ENCODE measurements at places on chromosomes 13 and 19. TPM values are rescaled to one million over a fixed set of nuclear protein-coding genes. Genes with fewer than 3 reads are reported as not detected.

DNA sequence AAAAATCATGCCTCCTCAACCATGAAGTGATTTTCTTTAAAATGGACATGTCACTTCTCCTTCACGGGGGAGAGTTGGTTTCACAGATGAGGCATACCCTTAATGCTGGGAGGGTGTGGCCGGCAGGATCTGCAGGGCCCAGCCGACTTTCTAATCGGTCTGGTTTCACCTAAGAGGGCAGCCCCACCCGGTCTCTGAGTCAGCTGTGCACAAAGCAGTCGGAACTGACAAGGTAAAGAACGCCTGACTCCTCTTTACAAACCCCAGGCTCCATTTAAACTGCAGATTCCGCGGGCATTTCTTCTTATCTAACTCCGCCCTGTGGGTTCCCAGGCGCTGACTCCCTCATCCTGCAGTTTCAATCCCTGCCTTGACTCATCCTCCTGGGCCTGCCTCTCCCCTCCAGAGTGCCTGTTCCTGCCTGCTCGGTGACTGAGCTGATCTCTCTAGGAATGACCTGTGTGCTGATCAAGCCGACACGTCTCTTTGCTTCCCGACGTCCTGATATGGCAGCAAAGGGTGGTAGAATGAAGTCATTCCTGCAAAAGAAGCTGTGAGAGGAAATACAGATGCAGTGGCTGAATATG, 63.4 kb downstream of the EFNB2 start:
- H3K4me1 ChIP-seq: peaks cover 32% of the 10 kb centered on the region
- no peaks in the 10 kb centered on the region for H3K27me3 ChIP-seq
- H3K4me3 ChIP-seq: no peak overlapping the region
- H3K36me3 ChIP-seq: no peaks in the 10 kb centered on the region
- H3K27ac ChIP-seq: peak overlapping the region; percentile 55

The ATP7B gene
- 47.4 TPM for polyA plus RNA-seq

DNA sequence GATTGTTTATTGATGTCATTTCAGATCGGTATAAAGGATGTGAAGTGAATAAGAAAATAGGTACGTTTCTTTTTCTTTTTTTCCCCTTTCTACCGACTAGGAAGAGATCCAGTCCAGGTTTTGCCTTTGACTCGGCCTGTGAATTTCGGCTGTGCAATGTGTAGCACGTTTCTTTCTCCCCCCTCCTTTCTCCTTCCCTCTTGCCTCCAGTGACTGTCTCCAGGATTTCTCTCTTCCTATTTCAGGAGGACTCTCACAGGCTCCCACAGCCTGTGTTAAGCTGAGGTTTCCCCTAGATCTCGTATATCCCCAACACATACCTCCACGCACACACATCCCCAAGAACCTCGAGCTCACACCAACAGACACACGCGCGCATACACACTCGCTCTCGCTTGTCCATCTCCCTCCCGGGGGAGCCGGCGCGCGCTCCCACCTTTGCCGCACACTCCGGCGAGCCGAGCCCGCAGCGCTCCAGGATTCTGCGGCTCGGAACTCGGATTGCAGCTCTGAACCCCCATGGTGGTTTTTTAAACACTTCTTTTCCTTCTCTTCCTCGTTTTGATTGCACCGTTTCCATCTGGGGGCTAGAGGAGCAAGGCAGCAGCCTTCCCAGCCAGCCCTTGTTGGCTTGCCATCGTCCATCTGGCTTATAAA, at the start of gene GPC6:
TSS of gene GPC6 (plus strand) at position 185 of the 657 bp plus-strand sequence.
- H3K27ac ChIP-seq: peak within 1 kb of the TSS; percentile 96
- DNase-seq: peak; percentile 61
- H3K4me1 ChIP-seq: peaks cover 25% of the 10 kb centered on the region
- peak within 1 kb of the TSS; percentile 91 for H3K4me3 ChIP-seq

GRCh38 chr19:2049741-2050348, 1.2 kb downstream of the MKNK2 start:
- DNase-seq: peak; percentile 81
- peaks cover 44% of the 10 kb centered on the region for H3K36me3 ChIP-seq
- H3K4me3 ChIP-seq: peak overlapping the region; percentile 99
- no peaks in the 10 kb centered on the region for H3K27me3 ChIP-seq

The METTL21C gene
- polyA plus RNA-seq: 0.06 TPM

The RFPL4AL1 gene
- not detected for polyA plus RNA-seq

DNA sequence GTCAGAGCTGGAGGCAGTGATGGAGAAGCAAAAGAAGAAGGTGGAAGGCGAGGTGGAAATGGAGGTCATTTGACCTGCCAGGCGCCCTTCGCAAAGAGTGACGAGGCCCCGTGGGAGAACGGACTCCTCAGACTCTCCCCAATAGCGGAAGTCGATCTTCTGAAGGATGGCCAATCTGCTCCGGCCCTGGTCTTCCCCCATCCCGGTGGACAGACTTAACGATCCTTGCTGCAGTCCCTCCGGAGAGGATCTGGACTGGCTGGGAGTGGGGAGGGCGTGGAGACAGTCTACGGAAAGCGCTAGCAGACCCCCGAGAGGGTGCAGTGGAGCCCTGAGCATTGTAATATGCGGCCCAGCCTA, 11.9 kb downstream of the EPS8L1 start:
- no peak overlapping the region for H3K27ac ChIP-seq
- peaks cover 54% of the 10 kb centered on the region for H3K27me3 ChIP-seq
- peak overlapping the region; percentile 25 for H3K4me3 ChIP-seq

DNA sequence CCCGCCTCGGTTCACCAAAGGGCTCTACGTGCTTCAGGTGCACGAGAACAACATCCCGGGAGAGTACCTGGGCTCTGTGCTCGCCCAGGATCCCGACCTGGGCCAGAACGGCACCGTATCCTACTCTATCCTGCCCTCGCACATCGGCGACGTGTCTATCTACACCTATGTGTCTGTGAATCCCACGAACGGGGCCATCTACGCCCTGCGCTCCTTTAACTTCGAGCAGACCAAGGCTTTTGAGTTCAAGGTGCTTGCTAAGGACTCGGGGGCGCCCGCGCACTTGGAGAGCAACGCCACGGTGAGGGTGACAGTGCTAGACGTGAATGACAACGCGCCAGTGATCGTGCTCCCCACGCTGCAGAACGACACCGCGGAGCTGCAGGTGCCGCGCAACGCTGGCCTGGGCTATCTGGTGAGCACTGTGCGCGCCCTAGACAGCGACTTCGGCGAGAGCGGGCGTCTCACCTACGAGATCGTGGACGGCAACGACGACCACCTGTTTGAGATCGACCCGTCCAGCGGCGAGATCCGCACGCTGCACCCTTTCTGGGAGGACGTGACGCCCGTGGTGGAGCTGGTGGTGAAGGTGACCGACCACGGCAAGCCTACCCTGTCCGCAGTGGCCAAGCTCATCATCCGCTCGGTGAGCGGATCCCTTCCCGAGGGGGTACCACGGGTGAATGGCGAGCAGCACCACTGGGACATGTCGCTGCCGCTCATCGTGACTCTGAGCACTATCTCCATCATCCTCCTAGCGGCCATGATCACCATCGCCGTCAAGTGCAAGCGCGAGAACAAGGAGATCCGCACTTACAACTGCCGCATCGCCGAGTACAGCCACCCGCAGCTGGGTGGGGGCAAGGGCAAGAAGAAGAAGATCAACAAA, 2.6 kb downstream of the PCDH17 start:
- H3K4me3 ChIP-seq: peak overlapping the region; percentile 42
- no peak overlapping the region for H3K27ac ChIP-seq
- peaks cover 8% of the 10 kb centered on the region for H3K4me1 ChIP-seq
- DNase-seq: peak; percentile 20
- H3K27me3 ChIP-seq: peaks cover 61% of the 10 kb centered on the region

The CADM4 gene
- 13.6 TPM for polyA plus RNA-seq

- H3K36me3 ChIP-seq: no peaks in the 10 kb centered on the region
- no peak overlapping the region for H3K27ac ChIP-seq
- H3K4me1 ChIP-seq: no peaks in the 10 kb centered on the region
- H3K27me3 ChIP-seq: no peaks in the 10 kb centered on the region
Measured at GRCh38 chr19:27909185-27909840, 1303.6 kb downstream of the UQCRFS1 start.

The IL27RA gene
- polyA plus RNA-seq: 6.4 TPM

DNA sequence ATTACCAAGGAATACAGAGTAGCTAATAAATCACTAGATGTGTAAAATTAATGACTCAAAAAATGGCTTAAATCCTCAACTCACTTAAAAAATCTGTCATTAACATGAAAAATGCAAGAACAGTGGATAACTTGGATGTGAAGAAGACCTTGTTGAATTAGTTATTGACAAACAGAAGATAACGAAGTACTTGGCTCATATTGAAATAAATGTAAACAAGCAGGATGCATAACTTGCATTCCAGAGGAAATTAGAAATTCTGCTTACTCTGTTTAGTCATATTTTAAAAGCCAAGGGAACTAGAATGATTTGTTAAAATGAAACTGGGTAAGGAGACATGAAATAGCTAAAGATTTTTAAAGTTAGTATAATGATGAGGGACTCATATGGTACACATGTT, 1812.2 kb downstream of the PCDH9 start:
- H3K27ac ChIP-seq: no peak overlapping the region
- H3K4me1 ChIP-seq: no peaks in the 10 kb centered on the region
- H3K27me3 ChIP-seq: no peaks in the 10 kb centered on the region
- H3K36me3 ChIP-seq: no peaks in the 10 kb centered on the region
- H3K4me3 ChIP-seq: no peak overlapping the region

The DCLK1 gene
- 12.2 TPM for polyA plus RNA-seq

DNA sequence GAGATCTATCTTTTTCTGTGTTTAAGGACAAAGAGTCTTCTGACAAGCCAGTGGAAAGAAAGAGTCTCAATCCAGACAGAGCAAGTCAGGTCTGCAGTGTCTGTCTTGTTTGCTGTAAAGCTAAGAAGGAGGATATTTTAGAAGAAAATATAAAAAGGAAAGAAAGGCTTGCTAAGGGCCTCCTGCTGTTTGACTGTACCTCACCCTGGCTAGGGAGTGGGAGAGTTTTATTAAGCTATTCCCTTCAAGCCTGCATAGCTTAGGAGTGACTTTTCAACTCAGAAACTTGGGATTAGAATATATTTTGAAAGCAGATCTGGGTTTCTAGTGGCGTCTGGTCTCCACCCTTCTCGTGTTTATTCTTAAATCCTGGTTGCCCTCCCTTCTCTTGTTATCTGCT, 460.0 kb downstream of the COG6 start:
- no peak overlapping the region for H3K4me3 ChIP-seq
- no peak for DNase-seq
- H3K27me3 ChIP-seq: no peaks in the 10 kb centered on the region

- H3K36me3 ChIP-seq: peaks cover 38% of the 10 kb centered on the region
- H3K27me3 ChIP-seq: no peaks in the 10 kb centered on the region
- DNase-seq: no peak
- no peaks in the 10 kb centered on the region for H3K4me1 ChIP-seq
- peak overlapping the region; percentile 30 for H3K27ac ChIP-seq
Measured at GRCh38 chr19:51354103-51354741, 12.0 kb downstream of the ETFB start.

The ZNF20 gene
- 7.0 TPM for polyA plus RNA-seq

DNA sequence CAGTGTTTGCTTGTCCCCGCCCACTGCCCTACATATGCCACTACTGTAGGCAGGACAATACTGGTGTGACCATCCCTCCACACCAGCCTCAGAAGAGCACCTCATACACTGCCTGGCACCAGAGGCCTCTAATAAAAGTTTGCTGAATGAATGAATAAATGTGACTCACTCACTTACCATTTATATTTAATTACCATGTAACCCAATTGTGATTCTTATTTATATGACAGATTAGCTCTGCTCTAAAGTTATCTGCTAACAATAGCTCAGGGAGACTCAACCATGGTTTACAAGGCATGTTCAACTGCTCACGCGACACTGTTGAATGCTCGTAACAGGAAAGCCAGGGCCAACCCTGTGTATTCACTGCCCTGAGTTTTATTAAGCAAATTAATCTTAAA, 66.0 kb upstream of the DOCK9 start:
- no peaks in the 10 kb centered on the region for H3K36me3 ChIP-seq
- DNase-seq: no peak
- H3K27ac ChIP-seq: no peak overlapping the region
- H3K27me3 ChIP-seq: no peaks in the 10 kb centered on the region
- peaks cover 8% of the 10 kb centered on the region for H3K4me1 ChIP-seq
- no peak overlapping the region for H3K4me3 ChIP-seq

GRCh38 chr19:57712222-57712621, 3.2 kb upstream of the ZNF154 start:
- H3K27me3 ChIP-seq: no peaks in the 10 kb centered on the region
- H3K4me1 ChIP-seq: peaks cover 11% of the 10 kb centered on the region
- H3K4me3 ChIP-seq: no peak overlapping the region
- no peak overlapping the region for H3K27ac ChIP-seq
- peaks cover 8% of the 10 kb centered on the region for H3K36me3 ChIP-seq

- peak overlapping the region; percentile 88 for H3K4me3 ChIP-seq
- H3K36me3 ChIP-seq: no peaks in the 10 kb centered on the region
- H3K4me1 ChIP-seq: peaks cover 23% of the 10 kb centered on the region
- H3K27me3 ChIP-seq: peaks cover 31% of the 10 kb centered on the region
Measured at GRCh38 chr19:45468159-45468651, 409 bp downstream of the FOSB start.

DNA sequence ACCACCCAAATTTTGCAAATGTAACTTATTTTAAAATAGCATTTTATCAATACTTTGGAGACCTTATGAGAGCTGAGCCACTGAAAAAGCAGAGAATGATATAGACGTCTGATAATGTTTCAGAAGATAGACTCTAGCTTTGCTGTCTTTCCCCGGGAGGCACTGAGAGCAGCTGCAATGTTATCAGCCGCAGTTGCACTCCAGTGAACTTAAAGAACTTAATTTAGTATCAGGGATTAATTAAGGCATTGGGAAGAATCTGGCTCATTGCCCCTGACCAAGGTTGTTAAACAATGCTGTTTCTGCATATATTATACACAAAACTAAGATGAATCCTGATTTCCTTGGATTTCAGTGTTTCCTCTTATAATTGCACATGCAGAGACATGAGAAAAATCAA, 75.7 kb upstream of the SGCG start:
- no peak for DNase-seq
- no peaks in the 10 kb centered on the region for H3K27me3 ChIP-seq
- H3K27ac ChIP-seq: no peak overlapping the region
- no peaks in the 10 kb centered on the region for H3K4me1 ChIP-seq
- no peaks in the 10 kb centered on the region for H3K36me3 ChIP-seq

The TTC9B gene
- 3.1 TPM for polyA plus RNA-seq

GRCh38 chr13:92938486-92939020, 288.1 kb upstream of the GPC6 start:
- H3K4me3 ChIP-seq: no peak overlapping the region
- H3K4me1 ChIP-seq: no peaks in the 10 kb centered on the region
- no peaks in the 10 kb centered on the region for H3K36me3 ChIP-seq
- H3K27me3 ChIP-seq: no peaks in the 10 kb centered on the region
- no peak overlapping the region for H3K27ac ChIP-seq

The ERICH6B gene
- 2.1 TPM for polyA plus RNA-seq

DNA sequence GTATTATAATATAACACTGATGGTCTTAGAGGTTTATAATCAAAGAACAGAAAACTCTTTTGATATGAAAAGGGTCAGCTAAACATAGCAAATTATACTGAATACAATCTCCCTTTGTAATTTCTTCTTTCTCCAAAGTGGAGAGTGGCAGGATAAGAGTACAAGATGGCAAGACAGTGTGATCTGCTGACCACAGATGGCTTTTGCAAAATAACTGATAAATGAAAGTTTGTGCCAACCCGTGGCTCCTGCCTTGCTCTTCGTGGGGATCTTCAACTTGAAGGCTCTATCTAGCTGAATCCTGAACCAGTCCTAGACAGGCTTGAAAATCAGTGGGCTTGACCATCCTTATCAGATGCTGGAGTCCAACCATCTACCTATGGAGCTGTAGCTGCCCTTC, 185.7 kb downstream of the VWA8 start:
- H3K4me1 ChIP-seq: no peaks in the 10 kb centered on the region
- DNase-seq: no peak
- no peak overlapping the region for H3K4me3 ChIP-seq
- peaks cover 8% of the 10 kb centered on the region for H3K36me3 ChIP-seq

The SHANK1 gene
- polyA plus RNA-seq: 3.2 TPM
